ENCODE measurements at places on chromosomes 11 and 22. TPM values are rescaled to one million over a fixed set of nuclear protein-coding genes. Genes with fewer than 3 reads are reported as not detected.

DNA sequence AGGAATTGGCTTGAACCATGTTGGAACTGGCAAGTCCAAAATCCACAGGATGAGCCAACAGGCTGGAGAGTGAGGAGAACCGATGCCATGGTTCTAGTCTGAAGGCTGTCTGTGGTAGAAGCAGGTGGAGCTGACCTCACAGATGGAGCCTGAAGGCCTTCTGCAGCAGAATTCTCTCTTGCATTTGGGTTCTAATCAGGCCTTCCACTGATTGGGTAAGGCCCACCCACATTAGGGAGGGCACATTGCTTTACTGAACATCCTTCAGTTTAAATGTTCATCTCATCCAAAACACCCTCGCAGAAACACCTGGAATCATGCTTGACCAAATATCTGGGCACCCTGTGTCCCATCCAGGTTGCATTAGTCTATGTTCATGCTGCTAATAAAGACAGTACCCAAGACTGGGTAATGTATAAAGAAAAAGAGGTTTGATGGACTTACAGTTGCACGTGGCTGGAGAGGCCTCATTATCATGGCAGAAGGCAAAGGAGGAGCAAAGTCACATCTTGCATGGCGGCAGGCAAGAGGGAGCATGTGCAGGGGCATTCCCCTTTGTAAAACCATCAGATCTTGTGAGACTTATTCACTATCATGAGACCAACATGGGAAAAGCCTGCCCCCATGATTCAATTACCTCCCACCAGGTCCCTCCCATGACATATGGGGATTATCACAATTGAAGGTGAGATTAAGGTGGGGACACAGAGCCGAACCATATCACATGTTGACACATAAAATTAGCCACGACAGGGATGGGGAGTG lies 15.9 kb downstream of the SMIM38 start:
- DNase-seq = no peak

DNA sequence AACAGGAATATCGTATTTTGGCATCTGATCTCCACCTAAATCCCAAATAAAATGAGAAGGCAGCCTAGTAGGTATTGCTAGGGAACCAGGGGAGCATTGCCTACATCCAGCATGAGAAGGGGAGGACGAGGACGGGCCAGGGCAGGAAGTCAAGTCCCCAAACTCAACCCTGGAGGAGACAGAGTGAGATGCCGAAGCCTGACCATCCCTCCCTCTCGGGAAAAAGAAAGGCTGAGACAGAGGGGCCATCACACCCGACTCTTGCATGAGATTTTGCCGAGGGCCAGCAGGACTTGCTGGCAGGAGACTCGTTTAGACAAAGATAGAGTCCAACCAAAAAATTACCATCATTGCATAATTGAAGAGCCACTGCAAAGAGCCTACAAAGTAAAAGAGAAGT lies 50.2 kb upstream of the SPATA19 start:
- DNase-seq = no peak

DNA sequence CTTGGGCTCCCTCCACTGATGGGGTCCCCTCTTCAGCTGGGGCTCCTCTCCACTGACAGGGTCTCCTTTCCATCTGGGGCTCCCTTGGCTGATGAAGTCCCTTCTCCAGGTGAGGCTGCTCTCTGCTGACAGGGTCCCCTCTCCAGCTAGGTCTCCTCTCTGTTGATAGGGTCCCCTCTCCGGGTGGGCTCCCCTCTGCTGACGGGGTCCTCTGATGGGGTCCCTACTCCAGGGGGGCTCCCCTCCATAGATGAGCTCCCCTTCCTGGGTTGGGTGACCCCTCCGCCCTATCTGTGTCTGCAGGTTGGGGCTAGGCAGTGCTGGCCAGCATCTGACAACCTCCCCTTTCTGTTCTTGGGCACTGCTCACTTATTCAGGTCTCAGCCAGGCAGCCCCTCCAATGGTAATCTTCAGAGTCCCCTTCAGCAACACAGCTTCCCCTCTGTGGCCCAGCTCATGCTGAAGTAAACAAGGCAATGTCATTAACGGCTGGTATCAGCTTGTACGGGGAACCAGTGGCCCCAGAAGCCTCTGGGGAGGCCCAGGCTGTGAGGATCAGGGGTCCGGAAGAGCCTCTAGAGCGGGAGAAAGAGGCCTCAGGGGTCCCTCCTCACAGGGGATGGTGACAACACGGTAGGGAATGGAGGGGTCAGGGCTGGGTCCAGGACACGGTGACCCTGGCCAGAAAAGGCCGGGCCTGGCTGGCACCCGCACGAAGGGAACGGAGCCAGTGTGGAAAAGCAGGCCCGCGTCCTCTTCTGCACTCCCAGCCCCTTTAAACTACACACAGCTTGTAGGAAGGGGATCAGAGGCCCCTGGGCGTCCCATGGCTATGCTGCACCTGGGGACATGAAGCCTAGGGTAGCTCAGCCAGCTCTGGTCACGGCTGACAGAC lies 9.6 kb upstream of the CD81 start:
- no peak for DNase-seq

DNA sequence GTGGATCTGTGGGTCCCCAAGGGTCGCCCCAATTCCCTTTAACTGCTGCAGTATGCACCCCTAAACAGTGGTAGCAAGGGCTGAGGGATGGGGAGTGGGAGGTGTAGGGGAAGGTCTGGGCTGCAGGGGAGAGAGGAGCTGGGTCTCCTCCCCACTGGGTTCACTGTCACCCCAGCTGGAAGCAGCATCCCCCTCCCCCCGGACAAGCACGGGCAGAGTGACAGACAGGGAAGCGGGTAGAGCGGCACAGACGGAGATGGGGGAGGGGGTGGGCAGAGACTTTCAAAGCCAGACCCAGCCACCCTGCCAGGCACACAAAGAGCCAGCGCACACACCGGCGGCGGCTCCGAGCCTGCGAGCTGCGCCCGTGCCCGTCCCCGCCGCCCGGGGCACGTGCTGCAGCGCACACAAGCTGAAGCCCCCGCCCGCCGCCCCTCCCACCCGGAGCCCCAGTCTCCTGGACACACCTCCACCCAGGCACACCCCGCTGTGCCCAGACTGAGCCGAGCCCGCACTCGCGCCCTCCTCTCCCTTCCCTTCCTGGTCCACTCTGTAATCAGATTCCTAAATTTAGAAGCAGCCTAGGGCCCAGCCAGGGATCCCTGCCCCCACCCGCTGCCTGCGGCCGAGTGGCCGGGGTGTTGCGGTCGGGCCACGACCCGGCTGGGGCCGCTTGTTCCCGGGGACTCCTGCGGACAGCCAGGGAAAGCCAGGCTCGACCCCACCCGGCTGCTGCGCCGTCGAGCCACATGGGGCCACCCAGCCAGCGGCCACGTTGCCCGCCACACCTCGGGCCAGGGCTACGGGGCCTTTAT lies 935 bp upstream of the RCOR2 start:
- no peak for DNase-seq

DNA sequence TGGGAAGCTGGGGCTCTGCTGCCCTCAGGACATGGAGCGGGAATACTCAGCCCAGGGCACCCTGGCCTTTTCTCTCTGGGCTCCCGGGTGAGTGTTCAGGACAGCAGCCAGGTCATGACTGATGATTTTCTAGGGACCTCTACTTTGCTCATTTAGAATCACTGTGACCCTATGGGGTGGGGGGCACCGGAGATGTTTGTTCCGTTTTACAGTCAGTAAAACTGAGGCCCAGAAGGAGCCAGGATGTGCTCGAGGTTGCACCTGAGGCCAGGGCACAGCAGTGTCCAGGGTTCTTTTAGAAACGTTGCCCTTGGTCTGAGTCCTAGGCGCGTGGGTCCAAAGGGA lies 48.1 kb downstream of the SMIM38 start:
- DNase-seq = no peak

DNA sequence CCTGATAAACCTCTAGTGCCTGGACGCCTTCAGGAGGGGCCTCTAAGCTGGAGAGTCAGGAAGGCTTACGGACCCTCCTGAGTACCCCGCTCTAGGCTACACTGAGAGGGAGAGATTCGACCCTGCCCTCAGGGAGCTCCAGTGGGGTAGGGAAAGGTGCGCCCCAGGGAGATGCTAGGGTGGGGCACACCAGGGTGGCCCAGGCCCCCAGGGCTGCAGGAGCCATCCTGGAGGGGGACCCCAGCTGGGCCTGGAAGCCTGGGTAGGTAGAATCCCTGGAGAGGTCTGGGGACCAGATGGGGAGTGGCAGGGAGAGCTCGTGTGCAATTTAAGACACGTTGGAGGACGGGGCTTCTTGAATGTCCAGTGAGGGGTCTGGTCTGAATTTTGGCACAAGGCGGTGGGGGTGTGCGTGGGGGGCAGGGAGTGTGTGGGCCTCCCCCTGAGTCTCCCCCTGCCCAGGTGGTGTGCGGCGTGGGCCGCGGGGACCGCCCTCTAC lies 4.7 kb downstream of the CARNS1 start:
- DNase-seq = no peak

IRAG1 gene
- 0.03 TPM for total RNA-seq

CALCB gene
- total RNA-seq = 0.28 TPM

Measured in GM12878 (cell line).